Activated CD4-positive, alpha-beta memory T cell treated with anti-CD3 and anti-CD28 coated beads for 36 hours (primary cell): ENCODE measurements at places on chromosomes 7 and 10. TPM values are rescaled to one million over a fixed set of nuclear protein-coding genes. Genes with fewer than 3 reads are reported as not detected.

Gene ITPRID1
- not detected for total RNA-seq

DNA sequence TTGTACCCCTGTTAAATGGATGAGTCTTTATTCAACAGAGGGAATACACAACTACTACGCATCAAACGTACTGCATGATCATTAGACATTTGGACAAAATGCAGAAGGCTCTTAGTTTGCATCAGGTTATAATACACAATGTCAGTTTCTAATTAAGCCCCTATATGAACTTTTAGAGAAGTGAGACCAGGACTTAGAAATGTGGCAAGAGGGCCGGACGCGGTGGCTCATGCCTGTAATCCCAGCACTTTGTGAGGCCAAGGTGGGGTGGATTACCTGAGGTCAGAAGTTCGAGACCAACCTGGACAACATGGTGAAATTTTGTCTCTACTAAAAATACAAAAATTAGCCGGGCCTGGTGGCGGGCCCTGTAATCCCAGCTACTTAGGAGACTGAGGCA, 76.3 kb upstream of the MGMT start:
- H3K36me3 ChIP-seq: no peaks in the 10 kb centered on the region
- H3K27ac ChIP-seq: no peak overlapping the region
- no peaks in the 10 kb centered on the region for H3K4me1 ChIP-seq
- peaks cover 3% of the 10 kb centered on the region for H3K27me3 ChIP-seq
- no peak for DNase-seq

Gene CAV1
- total RNA-seq: 0.19 TPM

Gene UPK3B
- total RNA-seq: 1.6 TPM

- H3K4me3 ChIP-seq: no peak overlapping the region
- no peak overlapping the region for H3K27ac ChIP-seq
- DNase-seq: no peak
- peaks cover 12% of the 10 kb centered on the region for H3K27me3 ChIP-seq
- H3K4me1 ChIP-seq: no peaks in the 10 kb centered on the region
- H3K36me3 ChIP-seq: no peaks in the 10 kb centered on the region
These were observed 89.1 kb upstream of the HABP2 start for GRCh38 chr10:113463777-113464176.

Gene CYP2E1
- total RNA-seq: 0.46 TPM

Gene ZNF394
- total RNA-seq: 27.7 TPM
